ENCODE measurements at places on chromosomes 13 and 19.

DNA sequence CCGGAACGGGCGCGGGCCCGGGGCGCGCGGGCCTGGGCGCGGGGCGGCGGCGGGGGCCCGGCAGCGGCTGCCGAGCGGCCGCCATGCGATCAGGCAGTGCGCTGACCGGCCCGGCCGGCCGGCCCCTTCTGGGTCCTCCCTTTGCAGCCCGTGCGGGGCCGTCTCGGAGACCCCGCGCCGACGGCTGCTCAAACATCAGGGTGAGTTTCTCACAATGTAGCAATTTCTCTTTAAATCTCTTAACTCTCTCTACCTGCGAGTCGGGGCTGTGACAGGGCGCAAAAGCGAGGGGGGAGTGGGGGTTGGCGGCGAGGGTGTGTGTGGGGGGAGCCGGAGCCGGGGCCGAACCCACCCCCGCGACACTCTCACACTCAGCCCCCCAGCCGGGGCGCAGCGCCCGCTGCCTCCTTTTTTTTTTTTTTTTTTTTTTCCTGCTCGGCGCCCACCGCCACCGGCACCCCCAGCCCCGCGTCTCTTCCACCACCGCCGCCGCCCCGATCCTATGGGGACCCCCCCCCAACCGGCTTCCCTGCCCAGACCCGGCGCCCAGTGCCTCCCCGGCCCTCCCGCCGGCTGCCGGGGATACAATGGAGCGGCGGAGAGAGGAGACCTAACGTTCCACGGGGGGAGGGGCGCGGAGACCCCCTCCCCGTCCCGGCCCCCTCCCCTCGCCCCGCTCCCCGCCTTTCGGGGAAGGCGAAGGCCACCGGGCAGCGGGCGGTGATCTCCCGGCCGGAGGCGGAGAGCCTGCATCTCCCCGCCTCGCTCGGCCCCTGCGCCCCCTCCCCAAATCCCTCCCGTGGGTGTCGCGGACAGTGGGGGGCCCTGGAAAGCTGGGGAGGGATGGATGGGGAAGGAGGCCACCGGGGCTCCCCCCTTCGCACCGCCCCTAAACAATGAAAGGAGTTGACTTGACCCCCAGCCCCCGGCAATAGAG, at the start of gene BICRA:
Gene BICRA, plus strand, starts transcription at position 166 of the 937 bp plus-strand sequence. CDS start 64,441 bp downstream, outside the sequence.
- peak; percentile 81 for DNase-seq

GRCh38 chr13:113454936-113455335, 1.6 kb upstream of the ADPRHL1 start:
- no peak for DNase-seq

GRCh38 chr13:102191951-102192502, 209.8 kb downstream of the FGF14 start:
- DNase-seq, result no peak

GRCh38 chr19:30314805-30315155, 57.4 kb upstream of the ZNF536 start:
- no peak for DNase-seq

DNA sequence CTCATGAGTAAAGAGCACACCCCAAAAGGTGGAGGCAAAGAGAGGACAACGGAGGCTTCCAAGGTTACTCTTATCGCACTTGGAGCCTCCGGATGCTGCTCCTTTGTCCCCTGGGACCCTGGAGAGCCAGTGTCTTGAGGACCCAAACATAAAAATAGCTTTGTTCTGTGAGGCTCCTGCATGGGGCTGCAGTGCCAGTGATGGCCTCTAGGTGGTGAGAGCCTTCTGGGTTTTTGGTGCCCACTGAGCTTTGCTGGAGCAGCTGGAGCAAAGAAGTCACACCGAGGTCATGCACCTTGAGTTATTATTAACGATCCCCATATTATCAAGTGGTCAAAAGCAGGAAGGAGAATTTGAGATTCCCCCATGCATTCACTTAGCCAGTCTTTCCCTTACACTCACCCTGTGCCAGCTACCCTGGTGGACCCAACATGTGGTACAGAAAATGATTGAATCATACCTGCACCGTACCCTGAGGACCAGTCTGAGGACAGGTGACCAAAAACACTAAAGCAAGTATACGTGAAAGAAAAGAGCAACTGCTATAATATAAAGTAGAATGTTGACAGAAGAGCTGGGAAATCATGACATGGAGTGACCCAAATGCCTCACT, 41.5 kb downstream of the ZNF682 start:
- no peak for DNase-seq

GRCh38 chr19:53088091-53088490, 15.1 kb downstream of the ZNF160 start:
- DNase-seq, result no peak

DNA sequence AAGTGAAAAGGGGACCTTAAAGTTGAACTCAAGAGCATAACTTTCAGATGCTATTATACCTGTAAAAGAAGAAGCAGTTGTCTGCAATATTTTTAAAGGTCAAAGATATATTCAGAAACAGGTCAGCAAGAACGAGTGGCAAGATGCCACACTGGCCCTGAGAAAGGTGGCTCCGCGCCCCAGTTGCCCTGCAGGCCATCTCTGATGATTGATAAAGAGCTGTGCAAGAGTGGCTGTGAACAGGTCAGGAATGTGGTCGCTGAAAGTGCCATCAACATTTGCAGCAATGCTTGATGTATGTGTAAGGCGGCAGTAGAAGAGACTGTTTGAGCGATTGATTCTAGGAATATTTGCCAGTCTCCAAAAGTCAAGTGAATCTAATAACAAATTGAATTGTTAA, 664.2 kb upstream of the SLC10A2 start:
- no peak for DNase-seq

DNA sequence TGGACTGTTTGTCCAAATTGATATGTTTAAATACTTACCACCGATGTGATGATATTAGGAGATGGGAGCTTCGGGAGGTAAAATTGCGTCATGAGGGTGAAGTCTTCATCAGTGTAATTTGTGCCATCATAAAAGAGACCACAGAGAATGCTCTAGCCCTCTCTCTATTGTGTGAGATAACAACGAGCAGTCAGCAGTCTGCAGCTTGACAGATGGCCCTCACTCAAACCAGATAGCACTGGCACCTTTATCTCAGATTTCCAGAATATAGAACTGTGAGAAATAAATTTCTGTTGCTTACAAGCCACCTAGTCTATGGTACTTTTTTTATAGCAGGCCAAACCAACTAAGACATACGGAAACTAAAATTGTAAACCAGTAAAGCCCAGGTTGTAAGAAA, 1718.9 kb upstream of the MIR17HG start:
- no peak for DNase-seq

GRCh38 chr19:52742516-52742915, 7.7 kb upstream of the ZNF611 start:
- no peak for DNase-seq

GRCh38 chr19:39738814-39739213, 985 bp upstream of the CLC start:
- DNase-seq, result no peak

DNA sequence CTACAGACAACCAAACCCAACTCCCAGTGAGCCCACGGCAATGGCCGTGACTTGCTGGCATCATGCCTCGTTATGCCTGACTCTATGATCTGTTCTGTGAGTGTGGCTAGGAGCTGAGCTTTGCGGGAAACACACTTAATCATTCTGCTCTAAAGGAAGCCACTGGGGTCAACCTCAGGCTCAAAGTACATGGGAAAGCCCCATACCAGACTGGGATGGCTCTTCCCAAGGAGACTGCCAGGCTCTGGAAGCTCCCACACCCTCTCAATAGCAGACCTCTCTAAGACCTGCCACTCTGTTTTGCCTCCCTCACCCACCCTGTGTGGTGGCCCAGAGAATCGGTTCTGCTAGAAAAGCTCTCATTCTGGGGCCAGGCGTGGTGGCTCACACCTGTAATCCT, 2.2 kb downstream of the PEPD start:
- no peak for DNase-seq

- no peak for DNase-seq
Observed at GRCh38 chr13:32391101-32391619, 36.8 kb downstream of the N4BP2L1 start.

- peak; percentile 22 for DNase-seq
Observed at GRCh38 chr19:632579-633067, 714 bp downstream of the POLRMT start.

GRCh38 chr13:110993788-110994187, 78.9 kb upstream of the ANKRD10 start:
- no peak for DNase-seq

DNA sequence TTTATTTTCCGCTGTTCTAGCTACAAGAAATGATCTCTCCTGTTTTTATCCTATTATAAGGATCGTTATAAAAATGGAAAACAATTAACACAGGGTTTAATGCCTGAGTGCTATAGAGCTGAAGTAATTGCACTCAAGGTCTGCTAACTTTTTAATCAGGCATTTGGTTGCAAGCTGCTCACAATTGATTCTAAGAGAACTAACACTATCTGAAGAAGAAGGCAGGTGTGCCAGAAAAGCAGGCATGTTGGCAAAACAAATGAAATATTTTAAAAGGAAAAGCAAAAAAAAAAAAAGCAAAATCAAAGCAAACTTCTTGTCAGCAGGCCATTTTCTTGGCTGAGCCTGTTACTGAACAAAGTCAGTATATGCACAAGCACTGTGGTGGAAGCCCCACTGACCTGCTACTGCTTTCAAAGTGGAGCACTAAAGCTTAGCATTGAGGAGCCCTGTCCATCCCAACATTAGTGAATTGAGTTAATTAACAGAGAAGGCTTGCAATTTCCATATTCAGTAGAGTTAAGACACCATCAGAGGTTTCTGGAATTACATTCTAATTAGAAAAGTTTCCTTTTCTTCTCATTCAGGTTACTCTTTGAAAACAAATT, 574.2 kb downstream of the PCDH9 start:
- no peak for DNase-seq

DNA sequence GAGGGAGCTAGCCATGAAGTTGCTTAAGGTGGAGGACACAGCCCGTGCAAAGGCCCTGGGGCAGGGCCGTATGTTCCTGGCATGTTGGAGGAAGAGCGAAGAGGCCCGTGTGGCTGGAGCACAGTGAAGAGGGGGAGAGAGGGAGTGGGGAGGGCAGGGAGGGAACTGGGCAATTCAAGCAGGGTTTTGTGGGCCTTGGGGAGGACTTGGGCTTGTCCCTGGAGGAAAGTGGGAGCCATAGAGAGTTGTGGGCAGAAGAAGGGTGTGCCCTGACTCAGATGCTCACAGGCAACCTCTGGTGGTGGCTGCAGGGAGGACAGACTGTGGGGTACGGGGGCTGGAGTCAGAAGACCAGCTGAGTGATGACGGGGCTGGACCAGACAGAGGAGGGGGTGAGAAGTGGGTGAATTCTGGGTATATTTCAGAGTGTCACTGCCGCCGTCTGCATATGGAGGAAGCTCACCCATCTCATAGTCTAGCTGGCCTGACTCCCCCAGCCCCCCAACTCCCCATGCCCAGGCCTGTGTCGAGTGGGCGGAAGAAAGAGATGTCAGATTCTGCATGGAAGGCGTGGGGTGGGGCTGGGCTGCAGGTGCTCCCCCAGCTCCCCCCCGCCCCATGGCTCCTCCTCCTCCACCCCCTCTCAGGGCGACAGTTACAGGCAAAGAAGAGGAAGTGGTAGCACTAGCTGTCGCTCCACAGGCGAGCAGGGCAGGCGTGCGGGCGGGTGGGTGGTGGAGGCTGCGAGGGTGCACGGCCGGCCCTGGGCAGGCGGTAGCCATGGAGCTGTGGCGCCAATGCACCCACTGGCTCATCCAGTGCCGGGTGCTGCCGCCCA, at the start of gene VAV1:
Gene VAV1, plus strand, starts transcription at position 681 of the 838 bp plus-strand sequence. Its CDS starts 100 bp downstream, at position 781.
- DNase-seq, result no peak

- DNase-seq, result no peak
Observed at GRCh38 chr19:50549927-50550593, 18.2 kb downstream of the LRRC4B start.

DNA sequence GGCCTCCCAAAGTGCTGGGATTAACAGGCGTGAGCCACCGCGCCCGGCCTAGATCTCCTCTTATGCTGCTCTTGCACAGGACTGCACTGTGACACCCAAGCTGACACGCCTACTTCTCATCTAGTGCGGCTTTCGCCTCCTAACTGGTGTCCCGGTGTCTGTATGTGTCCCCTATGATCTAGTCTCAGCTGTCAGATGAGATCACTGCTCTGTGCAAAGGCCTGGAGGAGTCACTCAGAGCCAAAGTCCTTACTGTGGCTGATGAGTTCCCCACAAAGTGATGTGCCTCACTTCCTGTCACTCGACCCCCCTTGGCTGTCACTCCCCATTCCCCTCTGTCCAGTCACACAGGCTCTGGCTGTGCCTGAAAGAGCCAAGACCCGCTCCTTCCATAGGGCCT, 2.5 kb downstream of the ZNF556 start:
- DNase-seq, result no peak
